Hematopoietic multipotent progenitor cell (in vitro differentiated cells): ENCODE measurements at places on chromosomes 6 and 20.

- no peak for DNase-seq
Observed at GRCh38 chr6:62923728-62924127, 287.5 kb upstream of the FKBP1C start.

DNA sequence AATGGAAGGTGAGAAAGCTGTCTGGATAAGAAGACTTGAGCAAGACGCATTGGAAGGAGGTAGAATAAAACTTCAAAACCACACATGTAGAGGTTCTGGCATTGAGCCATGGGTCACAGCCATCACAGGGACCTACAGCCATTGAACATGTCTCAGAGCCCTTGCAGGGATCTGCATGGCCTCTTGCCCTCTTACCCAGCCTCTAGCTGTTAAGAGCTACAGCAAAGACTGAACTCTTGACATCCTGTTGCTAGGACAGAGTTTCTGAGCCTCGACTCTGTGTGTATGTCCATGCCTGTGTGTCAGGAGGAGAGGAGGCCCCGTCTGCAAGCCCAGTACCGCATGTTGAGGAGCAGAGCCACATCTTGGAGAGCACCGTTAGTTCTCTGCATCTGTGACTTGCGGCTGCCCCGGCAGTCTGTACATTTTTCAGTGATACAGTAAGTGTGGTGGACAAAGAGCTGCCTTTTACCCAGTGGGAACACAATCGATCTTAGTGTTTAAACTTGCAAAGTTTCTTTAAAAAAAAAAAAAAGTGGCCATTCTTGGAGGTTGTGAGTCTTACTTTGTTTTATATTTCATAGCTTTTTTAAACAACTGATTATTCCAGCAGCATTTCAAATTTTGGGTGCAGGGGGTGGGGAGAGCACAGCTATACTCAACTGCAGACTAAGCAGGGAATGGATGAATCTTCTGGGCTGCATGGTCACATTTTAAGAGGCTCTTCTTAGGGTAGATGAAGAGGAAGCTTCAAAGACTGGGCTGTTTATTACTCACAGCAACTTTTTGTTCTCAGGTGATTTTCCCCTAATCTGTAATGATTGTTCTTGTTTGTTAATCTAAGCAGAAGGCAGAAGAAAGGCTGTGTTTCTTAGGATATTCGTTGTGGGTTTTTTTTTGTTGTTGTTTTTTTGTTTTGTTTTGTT is 88.5 kb downstream of the TBC1D7 start:
- no peak for DNase-seq

GRCh38 chr6:5518936-5519491 is 257.7 kb downstream of the FARS2 start:
- DNase-seq = peak; percentile 10

- DNase-seq = no peak
Observed at GRCh38 chr20:41182296-41183212, 45.2 kb downstream of the PLCG1 start.

GRCh38 chr20:4155953-4156352 is 140.6 kb upstream of the RNF24 start:
- no peak for DNase-seq

GRCh38 chr20:53814060-53814459 is 220.4 kb upstream of the ZNF217 start:
- no peak for DNase-seq

DNA sequence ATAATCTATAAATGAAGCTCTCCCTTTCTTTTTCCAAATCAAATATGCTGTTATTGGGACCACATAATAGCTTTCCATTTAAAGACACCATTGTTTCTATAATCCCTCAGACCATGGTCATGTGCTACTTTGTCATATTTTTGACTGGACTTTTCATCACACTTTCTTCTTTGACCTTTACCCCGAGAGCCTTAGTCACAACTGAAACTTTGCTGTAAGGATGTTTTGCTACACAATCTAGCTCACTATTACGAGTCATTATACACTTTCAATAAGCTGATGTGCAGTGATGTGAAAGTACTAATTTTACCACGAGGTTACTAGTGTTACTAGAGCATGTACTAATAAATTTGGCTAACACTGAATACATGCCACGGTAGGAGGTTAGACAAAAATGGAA is 367.2 kb upstream of the RUNX2 start:
- no peak for DNase-seq

- DNase-seq = no peak
Observed at GRCh38 chr6:114897536-114897935, 554.7 kb upstream of the HS3ST5 start.

DNA sequence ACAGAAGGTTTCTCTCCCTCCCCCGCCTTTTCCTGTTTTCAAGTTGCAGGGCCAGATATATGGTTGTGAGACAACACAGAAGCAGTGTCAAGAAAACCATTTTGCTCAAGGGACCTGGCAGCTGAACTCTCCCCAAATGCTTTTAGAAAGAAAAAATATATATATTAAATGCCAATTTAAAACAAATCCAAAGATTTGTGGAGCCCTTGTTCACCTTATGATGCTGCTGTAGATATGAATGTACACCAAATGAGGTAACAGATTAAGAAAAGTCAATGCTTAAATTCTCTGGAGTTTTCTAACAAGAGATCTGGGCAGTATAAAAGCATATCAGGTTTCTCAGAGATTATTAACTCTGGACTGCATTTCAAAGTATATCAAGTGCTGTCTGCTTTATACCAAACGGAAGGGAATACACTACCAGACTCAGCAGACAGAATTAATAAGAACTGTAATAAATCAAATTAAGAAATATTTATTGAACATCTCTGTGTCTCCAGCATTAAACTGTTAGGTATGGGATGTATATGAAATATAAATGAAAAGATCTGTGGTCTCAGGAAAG is 357.5 kb downstream of the HDGFL1 start:
- DNase-seq = no peak

DNA sequence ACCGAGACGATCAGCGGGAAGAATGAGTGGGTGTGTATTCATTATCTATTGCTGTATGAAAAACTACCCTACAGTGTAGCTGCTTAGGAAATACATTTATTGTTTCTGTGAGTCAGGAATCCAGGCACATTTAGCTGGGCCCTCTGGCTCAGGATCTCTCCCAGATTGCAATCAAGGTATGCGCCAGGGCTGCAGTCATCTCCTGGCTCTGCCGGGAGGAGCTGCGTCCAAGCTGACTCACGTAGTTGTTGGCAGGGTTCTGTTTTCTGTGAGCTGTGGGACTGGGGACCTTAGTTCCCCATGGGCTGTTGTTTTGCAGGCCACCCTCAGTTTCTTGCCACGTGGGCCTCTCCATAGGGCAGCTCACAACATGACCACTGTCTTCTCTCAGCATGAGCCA is 68.2 kb upstream of the FUCA2 start:
- no peak for DNase-seq

- DNase-seq = no peak
Observed at GRCh38 chr6:111843347-111844147, 29.7 kb downstream of the FYN start.

- no peak for DNase-seq
Observed at GRCh38 chr6:107869871-107870270, 45.8 kb upstream of the SCML4 start.

DNA sequence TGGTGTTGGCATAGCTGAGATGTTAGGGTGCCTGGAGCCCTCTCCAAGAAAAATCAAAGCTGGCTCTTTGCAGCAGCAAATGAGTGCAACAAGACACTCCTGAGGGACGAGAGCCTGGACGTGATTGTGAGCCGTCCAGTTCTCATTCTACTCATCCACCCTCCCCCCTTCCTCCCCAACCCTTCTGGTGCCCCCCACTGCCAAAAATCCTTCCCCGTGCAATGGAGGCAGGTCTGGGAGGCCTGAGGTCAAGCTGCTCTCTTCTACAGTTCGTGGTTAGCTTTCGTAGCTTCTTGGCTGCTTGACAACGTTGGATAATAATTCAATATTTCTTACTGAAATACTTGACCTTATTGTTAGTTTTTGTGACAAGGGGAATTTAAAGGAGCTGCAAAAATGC is 185.3 kb upstream of the SUPT3H start:
- DNase-seq = no peak

GRCh38 chr20:47440857-47441773 is 60.6 kb upstream of the NCOA3 start:
- DNase-seq = no peak

DNA sequence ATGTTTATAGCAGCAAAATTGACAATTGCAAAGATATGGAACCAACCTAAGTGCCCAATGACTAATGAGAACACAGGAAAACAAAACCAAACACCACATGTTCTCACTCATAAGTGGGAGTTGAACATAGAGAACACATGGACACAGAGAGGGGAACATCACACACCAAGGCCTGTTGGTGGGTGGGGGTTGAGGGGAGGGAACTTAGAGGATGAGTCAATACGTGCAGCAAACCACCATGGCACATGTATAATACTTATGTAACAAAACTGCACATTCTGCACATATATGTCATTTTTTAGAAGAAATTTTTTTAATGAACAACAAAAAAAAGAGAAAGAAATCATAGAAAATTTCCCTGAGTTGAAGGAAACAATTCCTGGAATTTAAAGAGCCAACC is 3.9 kb downstream of the EPM2A start:
- no peak for DNase-seq
